T-cell (primary cell): ENCODE measurements at places on chromosomes 5 and 9.

GRCh38 chr5:72107901-72108201 is 576 bp downstream of the MAP1B start:
- no peak for DNase-seq

DNA sequence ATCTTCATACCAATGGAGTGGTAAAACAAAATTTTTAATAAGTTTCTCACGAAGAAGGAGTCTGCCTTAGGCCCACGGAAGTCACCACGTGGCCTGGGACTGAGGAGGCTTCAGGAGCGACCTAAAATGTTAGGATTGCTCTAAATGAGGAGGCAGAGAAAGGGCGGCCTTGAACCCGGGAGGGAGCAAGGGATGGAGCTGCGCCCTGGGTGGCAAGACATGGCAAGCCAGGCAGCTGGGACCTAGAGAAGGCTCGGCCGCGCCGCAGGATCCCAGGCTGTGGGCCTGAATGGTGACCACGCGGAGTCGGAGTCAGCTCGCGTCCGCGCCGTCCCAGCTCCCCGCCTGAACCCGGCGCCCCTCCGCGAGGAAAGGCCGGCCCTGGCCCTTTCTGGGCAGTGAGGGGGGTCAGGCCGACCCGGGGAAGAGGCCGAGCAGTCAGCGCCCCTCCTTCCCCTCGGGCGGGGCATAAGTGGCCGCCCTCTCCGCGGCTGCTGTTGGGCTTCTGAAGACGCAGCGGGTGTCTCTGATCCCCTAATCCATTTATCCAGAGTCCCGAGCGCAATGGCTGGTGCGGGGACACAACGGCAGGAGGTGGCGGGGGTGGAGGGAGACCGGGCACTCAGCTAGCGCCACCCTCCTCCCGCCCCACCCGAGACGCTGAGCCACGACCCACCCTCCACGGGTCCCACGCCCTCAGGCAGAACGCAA is 10.6 kb downstream of the IRX1 start:
- DNase-seq: no peak

DNA sequence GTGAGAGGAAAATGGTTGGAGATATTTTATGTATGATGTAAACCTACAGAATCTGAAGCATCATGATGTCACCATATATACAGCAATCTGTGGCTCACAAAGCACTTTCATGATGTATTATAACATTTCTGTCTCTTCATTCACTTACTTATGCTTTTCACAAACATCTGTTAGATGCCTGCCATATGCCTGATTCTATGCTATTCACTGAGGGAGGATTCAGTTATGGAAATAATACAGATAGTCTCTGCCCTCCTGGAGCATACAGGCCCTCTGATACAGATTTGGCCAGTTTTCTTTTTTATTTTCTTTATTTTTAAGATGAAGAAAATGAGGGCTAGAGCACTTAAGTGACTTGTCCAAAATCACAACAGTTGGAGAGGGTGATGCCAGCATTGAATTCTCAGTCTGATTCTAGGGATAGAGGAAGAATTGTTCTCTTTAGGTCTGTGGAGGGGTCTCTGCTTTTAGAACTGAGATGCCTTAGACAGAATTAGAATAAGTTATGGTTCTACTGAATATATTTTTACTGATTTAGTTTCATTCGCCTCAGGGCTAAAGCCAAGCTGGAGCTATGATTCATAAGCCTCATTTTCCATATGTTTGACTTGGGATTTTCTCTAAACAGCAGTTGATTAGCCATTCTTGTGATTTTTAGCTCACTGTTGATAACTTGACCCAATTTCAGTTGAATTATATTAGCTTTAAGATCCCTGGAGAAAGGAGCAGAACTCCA is 636.4 kb downstream of the PRELID2 start:
- no peak for DNase-seq

- DNase-seq: no peak
Observed at GRCh38 chr9:99354104-99354503, 132.0 kb downstream of the SEC61B start.

GRCh38 chr9:133505186-133505830 is 19.5 kb downstream of the MYMK start:
- no peak for DNase-seq

GRCh38 chr5:61256474-61256873 is 75.6 kb upstream of the ZSWIM6 start:
- DNase-seq: no peak

DNA sequence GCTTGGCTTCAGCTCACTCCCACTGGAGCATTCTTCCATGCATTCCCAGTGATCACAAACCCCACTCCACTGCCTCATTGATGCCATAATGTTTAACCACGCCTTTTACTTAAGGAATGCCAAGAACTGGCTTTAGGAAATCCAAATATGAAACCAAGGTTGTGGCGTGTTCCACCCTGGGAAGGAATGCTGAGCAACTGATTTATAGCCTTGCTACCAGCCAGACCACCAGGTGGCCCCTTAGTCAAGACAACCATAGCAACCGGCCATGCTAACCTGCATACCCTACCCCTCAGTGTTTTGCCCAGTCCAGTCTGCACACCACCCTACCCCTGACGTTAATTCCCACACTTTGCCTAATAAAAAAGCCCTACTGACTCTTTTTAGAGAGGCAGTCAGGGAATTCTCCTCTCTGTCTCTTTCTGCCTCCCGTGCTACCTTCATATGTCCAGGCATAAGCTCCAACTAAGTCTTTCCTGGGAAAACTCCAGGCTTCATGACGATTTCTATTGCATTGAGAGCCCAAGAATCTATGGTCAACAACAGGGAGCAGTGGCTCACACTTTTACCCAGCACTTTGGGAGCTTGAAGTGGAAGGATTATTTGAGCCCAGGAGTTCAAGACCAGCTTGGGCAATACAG is 27.0 kb upstream of the PRRC2B start:
- no peak for DNase-seq

DNA sequence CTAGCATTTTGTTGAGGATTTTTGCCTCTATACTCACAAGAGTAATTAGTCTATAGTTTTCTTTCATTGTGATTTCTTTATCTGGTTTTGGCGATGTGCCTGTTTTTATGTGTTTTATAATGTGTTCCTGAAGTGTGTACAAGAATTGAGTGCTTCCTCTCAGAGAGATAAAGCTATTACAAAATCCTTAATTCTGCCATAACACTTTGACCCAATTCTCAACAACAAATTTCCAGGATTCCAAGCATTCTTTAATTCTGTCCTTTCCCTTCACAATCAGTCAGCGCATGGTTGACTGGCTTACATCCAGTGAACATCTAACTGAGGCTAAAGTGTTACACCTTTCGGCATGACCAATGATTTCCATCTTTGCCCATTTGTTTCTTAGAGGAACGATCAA is 282.9 kb upstream of the MVB12B start:
- no peak for DNase-seq

DNA sequence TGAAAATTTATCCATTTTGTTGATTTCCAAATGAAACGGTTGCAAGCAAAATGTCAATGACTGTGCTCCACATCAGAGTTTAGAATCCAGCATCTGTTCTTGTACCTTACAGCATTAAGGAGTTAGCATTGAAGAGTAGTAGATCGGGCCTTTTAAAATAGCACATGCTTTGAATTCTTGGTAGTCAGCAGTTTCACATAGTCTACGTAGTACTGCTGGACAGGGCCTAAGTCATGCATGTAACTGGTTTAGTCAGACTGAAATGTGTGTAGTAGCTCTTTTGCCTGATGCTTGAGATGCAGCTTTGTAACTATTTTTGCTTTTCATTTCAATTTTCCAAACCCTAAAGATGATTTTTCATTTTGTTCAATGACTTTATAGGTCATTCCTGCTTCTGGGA is 19.8 kb downstream of the LECT2 start:
- no peak for DNase-seq

- DNase-seq: no peak
Observed at GRCh38 chr5:124343451-124343867, 403.0 kb downstream of the ZNF608 start.

GRCh38 chr5:122200450-122200849 is 71.1 kb downstream of the ZNF474 start:
- DNase-seq: no peak

- no peak for DNase-seq
Observed at GRCh38 chr9:134741846-134742245, 100.2 kb downstream of the COL5A1 start.

DNA sequence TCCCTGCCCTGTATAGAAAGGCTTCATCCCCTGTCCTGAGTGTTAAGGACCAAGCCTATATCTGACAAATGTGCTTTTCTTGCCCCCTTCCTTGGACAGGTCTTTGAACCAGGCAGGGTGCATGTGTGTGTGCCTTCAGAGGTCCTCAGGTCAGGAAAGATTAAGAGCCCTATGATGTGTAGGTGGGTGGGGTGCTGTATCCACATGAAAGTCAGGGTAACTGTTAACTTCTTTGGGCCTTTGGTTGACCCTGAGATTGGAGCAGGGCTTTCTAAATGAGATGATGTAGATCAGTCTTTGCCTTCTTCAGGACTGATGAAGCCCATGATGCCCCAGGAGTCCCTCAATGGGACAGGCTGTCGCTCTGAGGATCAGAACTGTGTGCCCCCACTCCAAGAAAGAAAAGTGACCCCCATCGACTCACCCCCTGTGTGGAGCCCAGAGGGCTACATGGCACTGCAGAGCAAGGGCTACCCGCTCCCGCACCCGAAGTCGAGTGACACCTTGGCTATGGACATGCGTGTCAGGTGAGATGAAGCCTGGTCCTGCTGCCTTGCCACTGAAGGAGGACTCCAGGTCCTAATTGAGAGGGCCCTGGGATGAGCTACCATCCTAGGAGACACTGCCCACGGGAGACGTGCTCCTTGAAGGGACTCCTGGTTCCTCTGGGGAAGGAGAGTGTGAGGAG is 29.4 kb upstream of the POMT1 start:
- no peak for DNase-seq

- no peak for DNase-seq
Observed at GRCh38 chr5:4561403-4561802, 578.7 kb upstream of the ADAMTS16 start.

- DNase-seq: no peak
Observed at GRCh38 chr5:33470544-33470943, 29.8 kb downstream of the TARS1 start.

DNA sequence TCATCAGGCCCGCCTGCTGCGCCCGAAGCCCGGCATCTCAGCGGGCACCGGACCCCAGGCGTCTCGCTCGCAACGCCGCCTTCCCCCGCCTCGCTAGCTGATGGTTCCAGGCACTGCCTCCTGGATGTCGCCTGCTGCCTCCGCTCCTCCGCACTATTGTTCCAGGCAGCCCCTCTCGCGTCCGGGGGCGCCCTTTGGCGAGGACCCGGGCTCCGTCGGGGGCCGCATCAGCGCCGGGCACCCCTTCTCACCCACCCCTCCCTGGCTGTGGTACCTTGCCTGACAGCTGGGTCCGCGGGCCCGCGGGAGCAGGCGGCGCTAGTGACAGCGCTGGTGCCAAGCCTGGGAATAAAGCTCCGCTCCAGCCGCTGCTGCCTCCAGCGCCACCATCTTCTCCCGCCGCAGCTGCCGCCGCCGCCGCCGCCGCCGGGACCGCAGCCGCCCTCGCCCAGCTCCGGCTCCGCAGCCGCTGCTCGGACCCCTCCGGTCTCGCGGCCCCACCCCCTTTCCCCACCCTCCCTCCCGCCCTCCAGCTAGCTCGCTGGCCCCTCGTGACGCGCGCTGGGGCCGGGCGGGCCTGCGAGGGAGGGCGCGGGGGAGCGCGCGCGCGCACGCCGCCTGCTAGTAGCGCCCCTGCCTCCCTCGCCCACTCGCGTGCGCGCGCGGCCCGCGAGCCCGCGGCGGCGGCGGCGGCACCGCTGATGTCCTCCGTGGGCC is at the start of gene APBA1:
Gene APBA1 (minus strand): TSS at position 493 of the 717 bp plus-strand sequence.
- no peak for DNase-seq

- no peak for DNase-seq
Observed at GRCh38 chr5:516338-516925, 7.8 kb downstream of the SLC9A3 start.

- DNase-seq: no peak
Observed at GRCh38 chr5:157835041-157835440, 23.9 kb downstream of the CLINT1 start.

DNA sequence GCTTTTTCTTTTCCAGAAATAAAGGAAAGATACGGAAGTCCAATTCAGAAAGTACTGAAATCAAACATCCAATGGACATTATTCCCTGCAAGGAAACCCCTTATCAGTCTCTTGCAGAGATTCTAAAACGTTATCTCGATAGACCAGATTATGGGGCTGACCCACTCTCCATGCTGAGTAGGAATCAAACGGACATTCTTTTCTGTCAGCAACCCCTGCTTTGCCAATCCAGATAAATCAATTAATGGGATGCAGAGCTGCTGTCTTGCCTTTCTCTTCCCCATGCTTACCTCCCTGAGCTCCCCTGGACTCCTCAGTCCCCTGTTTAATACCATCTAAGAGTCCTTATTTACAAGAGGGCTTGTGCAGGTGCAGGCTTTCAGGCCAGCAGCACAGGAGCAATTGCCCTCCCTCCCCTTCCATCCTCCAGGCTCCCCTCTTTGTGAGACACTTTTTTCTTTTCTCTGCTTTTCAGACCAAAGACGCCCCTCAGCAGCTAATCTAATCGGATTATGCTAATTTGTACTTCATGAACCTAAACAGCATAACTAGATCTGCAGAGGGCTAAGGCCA is 14.2 kb downstream of the TAL2 start:
- DNase-seq: no peak

GRCh38 chr5:100840789-100841188 is 62.3 kb downstream of the ST8SIA4 start:
- DNase-seq: no peak

DNA sequence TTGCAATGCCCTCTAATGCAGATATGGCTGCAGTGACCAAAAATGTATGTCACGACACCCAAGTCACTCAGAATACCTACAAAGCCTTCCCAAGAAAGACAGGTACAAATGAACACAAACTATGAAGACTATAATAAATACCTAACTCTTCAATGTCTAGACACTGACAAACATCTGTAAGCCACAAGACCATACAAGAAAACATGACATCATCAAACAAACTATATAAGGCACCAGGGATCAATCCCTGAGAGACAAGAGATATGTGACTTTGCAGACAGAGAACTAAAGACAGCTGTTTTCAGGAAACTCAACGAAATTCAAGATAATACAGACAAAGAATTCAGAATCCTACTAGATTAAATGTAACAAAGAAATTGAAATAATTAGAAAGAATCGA is 603.7 kb downstream of the CDH9 start:
- DNase-seq: no peak

DNA sequence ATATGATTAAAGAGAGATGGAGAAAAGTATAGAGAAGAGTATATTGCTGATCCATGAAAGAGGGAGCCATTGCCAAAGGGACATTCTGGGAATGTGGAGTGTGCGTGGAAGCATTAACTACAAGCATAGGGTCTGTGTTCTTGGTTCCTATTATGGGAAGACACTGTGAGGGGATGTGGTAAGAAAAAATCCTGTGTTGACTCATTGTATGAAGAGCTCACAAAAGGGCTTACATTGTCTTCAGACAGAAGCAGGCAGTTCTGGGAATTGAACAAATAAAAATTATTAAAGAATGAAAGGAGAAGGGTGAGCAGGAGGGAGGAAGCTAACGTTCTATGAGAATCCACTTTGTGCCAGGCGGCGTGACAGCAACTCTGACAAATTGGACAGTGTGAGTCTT is 250.4 kb upstream of the CHD1 start:
- no peak for DNase-seq

DNA sequence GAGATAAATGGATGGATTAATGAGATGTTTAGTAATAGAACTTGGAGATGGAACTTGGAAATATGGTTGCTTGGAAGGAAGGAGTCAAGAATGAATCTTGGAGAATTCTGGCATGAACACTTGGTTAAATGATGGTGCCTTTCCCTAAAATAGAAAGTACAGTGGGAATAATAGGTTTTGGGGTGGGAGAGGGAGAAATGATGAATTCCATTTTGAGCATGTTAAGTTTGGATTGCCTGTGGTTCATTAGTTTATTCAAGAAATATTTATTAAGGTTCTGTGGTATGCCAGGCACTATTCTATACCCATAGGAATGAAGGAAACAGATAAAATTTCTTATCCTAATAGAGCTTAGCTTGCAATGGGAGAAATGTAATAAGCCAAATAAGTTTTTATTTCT is 58.4 kb downstream of the PBX3 start:
- no peak for DNase-seq
